ENCODE measurements at places on chromosomes 7 and 10.

DNA sequence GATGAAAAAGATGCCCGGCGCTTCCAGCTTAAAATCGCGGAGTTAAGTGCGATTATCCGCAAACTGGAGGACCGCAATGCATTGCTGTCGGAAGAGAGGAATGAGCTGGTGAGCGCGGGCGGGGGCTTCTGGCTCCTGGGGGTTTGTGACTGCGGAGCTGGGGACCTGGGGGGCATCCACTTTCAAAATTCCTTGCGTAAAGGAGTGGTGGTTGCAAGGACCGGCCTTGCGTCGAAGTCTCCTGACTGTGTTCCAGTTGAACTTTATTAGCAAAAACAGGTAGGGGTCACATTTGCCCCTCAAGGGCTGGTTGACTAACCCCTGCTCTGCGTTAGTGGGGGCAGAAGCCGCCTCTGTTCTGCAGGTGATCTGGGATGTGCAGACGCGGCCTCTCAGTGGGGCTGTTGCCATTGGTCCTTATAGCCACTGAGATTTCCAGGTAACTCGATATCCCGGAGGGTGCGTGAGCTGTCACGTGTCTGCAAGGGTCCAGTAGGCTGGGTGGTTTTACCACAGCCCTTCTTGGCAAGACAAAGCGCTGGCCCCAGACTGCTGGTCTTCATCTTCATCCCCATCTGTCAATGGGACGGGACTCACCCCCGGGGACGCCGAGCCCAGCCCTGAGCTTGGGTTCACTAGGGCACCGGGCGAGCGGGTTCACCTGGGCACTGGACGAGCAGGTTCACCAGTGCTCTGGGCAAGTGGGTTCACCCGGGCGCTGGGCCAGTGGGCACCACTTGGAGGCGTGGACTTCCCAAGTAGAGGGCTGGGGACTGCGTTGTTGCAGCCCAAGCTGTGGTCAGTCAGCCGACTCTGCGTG, 51.5 kb upstream of the DPYSL4 start:
- no peak for DNase-seq

GRCh38 chr10:104246976-104247375, 7.7 kb upstream of the GSTO1 start:
- DNase-seq, result no peak

DNA sequence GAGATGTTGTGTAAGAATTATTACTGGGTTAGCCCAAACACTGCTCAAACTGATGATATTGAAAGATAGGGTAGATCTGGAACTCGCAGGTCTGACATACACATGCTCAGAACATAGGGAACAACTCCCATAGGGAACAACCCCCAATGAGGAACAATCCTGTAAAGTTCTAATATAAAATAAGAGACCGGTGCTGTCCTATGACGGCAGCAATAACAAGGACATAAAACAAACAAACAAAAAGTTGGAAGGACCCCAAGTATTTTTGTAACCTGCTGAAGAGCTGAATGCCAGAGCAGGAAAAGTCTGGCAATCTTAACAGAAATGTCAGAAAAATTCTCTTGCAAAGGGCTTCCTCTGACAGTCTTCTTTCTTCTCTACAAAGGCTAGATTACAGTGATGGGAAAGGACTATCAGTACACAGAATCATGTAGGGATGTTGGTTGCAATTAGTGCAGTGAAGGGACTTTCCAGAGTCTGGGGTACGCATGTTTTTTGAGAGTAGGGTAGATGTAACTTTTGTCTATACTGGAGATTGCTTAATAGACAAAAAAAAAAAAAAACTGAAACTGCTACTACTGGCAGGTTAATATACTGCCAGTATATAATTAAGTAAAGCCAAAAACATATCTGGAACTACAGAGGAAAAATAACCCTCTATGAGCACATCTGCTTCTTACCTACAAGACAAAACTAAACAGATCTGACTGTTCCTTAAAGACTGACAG, 35.5 kb downstream of the IDE start:
- DNase-seq, result no peak

GRCh38 chr10:127812041-127812440, 75.1 kb downstream of the FOXI2 start:
- DNase-seq, result no peak

GRCh38 chr10:107984581-107984980, 820.1 kb upstream of the SORCS1 start:
- DNase-seq, result no peak

GRCh38 chr7:20241194-20241910, 24.2 kb upstream of the MACC1 start:
- DNase-seq, result no peak

DNA sequence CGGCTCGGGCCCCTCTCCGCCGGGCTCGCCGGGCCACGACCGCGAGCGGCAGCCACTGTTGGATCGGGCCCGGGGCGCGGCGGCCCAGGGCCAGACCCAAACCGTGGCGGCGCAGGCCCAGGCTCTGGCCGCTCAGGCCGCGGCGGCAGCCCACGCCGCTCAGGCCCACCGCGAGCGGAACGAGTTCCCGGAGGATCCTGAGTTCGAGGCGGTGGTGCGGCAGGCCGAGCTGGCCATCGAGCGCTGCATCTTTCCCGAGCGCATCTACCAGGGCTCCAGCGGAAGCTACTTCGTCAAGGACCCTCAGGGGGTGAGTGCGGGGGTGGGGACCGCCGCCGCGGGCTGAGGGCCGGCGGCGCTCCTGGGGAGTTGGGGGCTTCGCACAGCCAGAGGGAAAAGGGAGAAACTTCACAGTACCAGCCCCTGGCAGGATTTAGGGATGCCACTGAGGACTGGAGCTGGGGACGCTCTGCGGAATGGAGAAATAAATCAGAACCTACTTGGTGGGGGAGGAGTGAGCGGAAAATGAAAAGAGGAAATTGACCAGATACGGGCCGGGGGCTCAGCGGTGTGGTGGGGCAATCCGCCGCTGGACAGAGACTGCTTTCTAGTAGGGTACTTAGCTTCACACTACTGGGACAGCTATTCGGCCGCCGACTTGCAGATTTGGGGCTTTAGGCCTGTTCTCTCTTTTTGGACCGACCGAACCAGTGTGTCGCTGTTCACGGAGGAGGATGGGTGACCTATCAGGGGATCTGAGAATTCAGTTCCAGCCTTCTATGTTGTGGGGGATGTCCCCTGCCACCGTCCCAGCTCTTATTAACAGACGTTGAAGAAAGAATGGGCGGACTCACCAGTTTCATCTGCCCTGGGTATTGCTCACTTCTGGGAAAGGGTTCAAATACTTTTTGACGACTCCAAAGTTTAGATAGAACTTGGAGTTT, 669 bp downstream of the PI4K2A start:
- DNase-seq, result no peak

DNA sequence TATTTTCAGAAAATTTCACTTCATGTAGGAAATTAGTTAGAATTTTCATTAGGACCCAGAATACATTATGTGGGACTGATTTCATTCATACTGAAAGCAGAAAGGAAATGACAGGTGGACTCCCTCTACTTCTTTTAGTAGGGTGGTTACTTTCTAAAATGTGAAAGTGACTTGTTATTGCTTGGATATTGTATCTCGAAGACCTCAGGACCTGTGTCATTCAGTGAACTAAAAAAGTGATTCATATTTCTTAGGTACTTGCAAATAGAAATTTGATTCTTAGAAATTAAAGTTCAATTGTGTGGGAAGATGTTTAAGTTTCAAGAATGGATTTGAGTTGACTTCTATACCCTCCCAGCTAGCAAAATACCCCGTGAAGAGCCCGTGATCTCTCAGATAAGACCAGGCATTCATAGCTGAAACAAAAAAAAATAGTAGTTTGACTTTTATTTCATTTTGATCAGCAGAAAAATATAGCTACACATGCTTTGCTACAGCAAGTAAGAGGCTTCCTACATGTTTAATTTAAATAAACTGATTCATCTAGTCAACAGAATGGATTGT, 1037.1 kb downstream of the GATA3 start:
- DNase-seq, result no peak

GRCh38 chr7:112377593-112377992, 72.7 kb upstream of the IFRD1 start:
- no peak for DNase-seq

DNA sequence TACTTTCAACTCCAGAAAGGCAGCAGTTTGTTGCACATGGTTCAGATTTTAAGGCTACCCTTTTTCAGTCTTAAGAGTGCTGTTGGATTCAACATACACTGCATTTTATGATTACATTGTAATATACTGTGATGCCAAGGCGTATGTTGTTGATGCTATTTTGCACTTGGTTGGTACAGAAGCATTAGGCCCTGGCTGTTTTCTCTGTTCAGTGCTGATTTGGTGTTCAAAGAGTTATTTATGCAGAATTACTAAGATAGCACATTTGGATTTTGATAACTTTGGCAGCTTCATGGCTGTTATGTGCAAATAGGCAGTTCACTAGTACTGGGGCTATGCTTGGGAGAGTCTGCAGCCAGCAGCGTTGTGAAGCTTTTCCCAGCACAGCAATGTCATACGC, 7.8 kb downstream of the GPR158 start:
- DNase-seq, result no peak

DNA sequence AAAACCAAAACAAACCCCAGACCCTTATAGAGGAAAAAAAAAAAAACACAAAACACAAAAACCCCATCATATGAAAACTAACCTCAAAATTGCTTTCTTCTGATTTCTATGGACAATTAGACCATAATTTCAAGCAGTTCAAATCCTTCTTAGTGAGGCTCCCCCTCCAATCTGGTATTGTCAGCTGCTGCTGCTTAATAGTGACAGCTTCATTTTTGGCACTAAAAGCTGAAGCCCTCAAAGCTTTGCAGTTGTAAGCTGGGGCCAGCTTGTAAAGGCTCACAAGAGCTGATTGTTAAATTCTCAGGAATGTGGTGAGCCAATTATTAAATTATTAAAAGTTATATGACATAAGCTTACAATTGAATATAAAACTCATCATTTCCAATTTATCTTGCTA, 21.9 kb downstream of the ATXN7L1 start:
- DNase-seq, result no peak

DNA sequence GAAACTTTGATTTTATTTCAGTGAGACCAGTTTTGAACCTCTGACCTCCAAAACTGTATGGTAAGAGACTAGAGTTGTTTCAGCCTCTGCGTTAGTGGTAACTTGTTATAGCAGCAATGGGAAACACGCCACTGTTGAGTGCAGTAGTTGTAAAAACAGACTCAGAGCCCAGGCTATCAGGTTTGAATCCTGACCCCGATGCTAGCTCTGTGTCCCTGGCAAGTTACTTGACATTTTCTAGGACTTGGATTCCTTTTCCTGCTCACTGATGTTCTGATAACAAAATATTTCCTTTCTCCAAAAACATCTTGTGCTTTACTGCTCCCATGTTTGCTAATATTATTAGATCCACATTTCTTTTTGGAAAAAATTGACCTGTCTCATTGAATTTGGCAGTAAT, 131.0 kb downstream of the PLXDC2 start:
- DNase-seq, result no peak

DNA sequence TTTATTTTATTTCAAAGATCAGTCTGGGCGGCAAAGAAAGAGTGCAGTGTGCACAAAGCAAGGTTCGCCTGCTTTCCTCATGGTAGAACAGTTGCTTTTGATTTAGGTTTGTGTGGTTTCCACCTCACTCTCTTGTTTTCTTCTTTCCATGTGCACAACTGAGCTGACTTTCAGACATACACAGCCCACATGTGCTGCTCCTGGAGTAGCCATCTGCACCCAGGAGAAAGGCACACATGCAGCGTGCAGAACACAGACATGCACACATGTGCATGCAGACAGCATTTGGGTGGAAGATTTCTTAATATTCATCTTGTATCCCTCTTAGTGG, 302.1 kb downstream of the FZD1 start:
- DNase-seq, result no peak
